Endothelial cell (in vitro differentiated cells): ENCODE measurements at places on chromosomes 6 and 20. TPM values are rescaled to one million over a fixed set of nuclear protein-coding genes. Genes with fewer than 3 reads are reported as not detected.

GNAS-AS1 gene
- total RNA-seq, result 4.9 TPM

VSTM2L gene
- total RNA-seq, result 1.6 TPM

FOXS1 gene
- total RNA-seq, result 9.6 TPM

NRN1 gene
- 39.6 TPM for total RNA-seq

PTK7 gene
- total RNA-seq, result 208 TPM

OVOL2 gene
- total RNA-seq, result not detected

POFUT1 gene
- 43.5 TPM for total RNA-seq

THBD gene
- 90.4 TPM for total RNA-seq

ULBP1 gene
- total RNA-seq, result 24.8 TPM

SAPCD1 gene
- total RNA-seq, result 2.4 TPM

SRMS gene
- total RNA-seq, result not detected

BTN1A1 gene
- 1.4 TPM for total RNA-seq

SOX12 gene
- 64.7 TPM for total RNA-seq

FAM184A gene
- total RNA-seq, result 134 TPM

WFDC10B gene
- not detected for total RNA-seq

RIPPLY2 gene
- total RNA-seq, result not detected

HLA-C gene
- 177 TPM for total RNA-seq

RNASET2 gene
- 11.6 TPM for total RNA-seq

ARFGEF3 gene
- 6.4 TPM for total RNA-seq

GPX5 gene
- total RNA-seq, result not detected

KCNK15 gene
- not detected for total RNA-seq

ZNF165 gene
- 1.4 TPM for total RNA-seq

COL21A1 gene
- total RNA-seq, result 1.2 TPM

ADISSP gene
- total RNA-seq, result 18.0 TPM

TBXT gene
- 44.8 TPM for total RNA-seq

DPPA5 gene
- total RNA-seq, result not detected

DEFB124 gene
- not detected for total RNA-seq

SNAP25 gene
- 0.38 TPM for total RNA-seq

VWA7 gene
- 0.74 TPM for total RNA-seq

OR2H1 gene
- not detected for total RNA-seq

STMN3 gene
- 12.8 TPM for total RNA-seq

GPX6 gene
- not detected for total RNA-seq

LST1 gene
- 1.7 TPM for total RNA-seq

HUS1B gene
- 0.72 TPM for total RNA-seq

CSE1L gene
- total RNA-seq, result 54.7 TPM

BEND3 gene
- total RNA-seq, result 5.8 TPM

SEL1L2 gene
- not detected for total RNA-seq

GNMT gene
- 0.59 TPM for total RNA-seq

SLC22A2 gene
- total RNA-seq, result not detected

SLC17A9 gene
- 7.0 TPM for total RNA-seq

TSPO2 gene
- not detected for total RNA-seq

SLC35D3 gene
- not detected for total RNA-seq

PSORS1C2 gene
- 0.38 TPM for total RNA-seq

SLC17A1 gene
- total RNA-seq, result not detected

CD24 gene
- 796 TPM for total RNA-seq

MUC21 gene
- 0.10 TPM for total RNA-seq

FILIP1 gene
- 32.0 TPM for total RNA-seq

TMC2 gene
- total RNA-seq, result not detected

MUC22 gene
- not detected for total RNA-seq

SLC25A27 gene
- 4.7 TPM for total RNA-seq

NFATC2 gene
- total RNA-seq, result 3.5 TPM

SERINC3 gene
- 82.8 TPM for total RNA-seq

MMP24 gene
- 9.1 TPM for total RNA-seq

CAP2 gene
- total RNA-seq, result 4.4 TPM

MOG gene
- total RNA-seq, result not detected
